ENCODE measurements at places on chromosomes 11 and 22.

- no peak for DNase-seq
Observed at GRCh38 chr11:64387916-64388315, 29.0 kb downstream of the RPS6KA4 start.

DNA sequence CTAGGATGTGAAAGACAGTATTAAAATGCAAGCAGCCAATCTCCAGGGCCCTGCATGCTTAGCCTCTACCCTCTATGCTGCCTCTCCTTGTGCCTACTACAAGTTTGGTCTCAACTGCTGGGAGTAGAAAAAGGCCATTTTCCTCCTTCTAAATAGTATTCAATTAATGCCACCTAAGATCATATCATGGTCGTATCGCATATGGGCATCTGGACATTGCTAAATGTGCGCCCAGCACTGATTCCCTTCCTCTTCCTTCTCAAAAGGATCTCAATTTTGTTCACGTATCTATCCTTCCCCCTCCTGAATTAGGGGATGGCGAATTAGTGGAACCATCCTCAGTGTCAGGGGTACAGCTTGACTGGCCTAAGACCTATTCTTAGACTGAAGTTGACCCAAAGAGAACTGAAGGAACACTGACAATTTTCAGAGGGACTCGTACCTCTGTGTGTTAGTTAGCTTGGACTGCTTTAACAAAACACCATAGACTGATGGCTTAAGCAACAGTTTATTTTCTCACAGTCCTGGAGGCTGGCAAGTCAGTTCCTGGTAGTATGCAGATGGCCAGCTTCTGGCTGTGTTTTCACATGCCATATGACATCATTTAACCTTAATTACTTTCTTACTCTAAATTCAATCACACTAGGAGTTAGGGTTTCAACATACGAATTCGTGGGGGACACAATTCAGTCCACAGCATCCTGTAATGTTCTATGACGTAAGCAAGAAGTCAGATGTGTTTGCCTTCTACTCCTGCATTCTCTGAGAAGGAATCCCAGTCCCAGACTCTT, 8.5 kb upstream of the NUP50 start:
- DNase-seq: no peak

- DNase-seq: no peak
Observed at GRCh38 chr22:49913026-49913425, 5.2 kb downstream of the ALG12 start.

- DNase-seq: no peak
Observed at GRCh38 chr11:114914231-114915005, 236.1 kb downstream of the NXPE2 start.

DNA sequence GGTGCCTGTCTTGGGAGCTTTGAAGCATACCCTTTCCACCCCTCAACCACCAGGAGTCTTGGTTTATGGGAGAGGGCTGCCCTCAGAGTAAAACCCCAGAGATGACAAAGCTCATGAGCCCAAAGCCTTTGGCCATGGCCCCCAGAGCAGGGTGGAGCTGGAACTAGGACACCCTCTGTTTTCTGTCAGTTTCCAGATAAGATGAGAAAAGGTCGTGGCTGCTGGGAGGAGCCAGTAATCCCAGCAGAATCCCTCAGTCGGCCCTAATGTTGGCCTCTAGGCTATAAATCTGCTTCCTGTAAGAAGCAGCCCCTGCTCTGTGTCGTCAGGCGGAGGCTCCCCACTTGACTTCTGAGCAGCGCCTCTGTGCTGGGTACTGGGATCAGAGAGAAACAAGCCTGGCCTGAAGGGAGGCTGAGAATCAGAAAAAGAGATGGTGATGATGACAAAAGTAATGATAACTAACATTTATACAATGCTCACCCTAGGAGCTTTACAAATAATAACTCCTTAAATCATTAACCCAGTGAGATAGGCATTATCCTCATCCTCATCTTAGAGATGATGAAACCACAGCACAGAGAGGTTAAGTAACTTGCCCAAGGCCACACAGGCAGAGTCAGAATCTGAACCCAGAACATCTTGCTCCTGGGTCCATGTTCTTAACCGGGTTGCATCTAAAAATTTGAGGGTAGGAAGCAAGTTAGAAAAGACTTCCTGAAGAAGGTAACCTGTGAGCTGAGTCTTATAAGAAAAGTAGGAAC, 471.4 kb downstream of the SOX6 start:
- DNase-seq: no peak

DNA sequence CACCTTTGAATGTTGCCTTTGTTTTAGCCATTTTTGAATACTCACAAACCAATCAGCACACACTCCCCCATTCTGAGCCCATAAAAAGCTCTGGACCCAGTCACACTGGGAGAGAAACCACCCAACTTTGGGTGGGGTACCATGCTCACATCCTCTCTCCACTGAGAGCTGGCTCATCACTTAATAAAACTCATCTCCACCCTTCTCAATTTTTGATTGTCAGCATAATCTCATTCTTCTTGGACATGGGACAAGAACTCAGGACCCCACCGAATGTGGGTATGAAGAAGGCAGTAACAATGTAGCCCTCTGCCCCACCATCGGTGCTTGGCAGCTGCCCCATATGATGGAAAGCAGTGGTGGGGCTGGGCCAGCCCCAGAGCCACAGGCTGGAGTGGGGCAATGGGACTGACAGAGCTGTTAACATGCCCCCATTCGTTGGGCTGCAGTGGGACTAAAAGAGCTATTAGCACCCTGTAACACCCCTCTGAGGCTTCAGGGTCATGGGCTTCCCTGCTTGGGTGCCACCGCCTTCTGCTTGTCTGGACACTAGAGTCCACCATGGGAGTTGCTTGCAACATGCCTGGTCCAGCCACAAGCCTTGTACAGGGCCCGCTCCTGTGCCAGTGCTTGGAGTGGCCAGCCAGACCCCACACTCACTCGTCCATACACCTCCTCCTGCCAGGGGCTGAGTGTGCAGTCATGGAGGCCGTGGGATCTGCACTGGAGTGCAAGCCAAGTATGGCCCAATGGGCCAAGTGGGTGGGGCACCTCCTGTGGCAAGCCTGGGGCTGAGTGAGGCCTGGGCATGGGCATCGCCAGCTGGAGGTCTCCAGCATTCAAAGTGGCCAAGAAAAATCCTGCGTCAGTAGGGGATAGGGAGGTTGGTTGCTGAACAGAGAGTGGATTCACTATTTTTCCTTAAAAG, 471.1 kb downstream of the TBC1D22A start:
- no peak for DNase-seq

- DNase-seq: no peak
Observed at GRCh38 chr11:133911171-133911570, 45.6 kb downstream of the IGSF9B start.
